HepG2 (cell line): ENCODE measurements at places on chromosomes 6 and 20.

DNA sequence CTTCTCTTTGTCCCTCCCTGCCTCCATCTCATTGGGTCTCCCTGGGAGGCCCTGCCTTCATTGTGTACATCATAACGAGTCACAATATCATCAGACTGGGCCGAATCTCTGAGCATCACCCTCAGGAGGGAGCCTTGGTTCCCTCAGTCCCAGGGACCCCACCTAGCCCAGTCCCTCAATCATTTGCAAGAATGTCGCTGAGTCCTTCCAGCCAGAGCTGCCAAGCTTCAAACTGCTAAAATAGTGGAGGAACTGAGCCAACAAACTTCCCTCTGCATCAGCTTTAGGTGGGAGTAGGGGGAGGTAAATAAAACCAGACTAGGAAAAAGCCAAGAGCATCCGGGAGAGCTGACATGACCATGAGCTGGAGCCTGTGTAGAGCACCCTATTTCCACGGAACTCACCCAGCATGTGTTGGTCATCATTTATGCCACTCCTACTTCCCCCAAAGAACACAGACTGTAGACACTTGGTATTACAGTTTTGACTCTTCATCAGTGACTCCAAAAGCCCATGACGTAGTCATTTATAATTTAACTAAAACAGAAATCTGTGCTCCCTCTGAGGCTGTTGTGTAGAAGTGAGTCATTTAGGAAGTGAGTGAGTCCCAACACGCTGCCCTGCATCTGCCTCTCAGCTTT lies 28.8 kb upstream of the IL17A start:
- no peak for DNase-seq

DNA sequence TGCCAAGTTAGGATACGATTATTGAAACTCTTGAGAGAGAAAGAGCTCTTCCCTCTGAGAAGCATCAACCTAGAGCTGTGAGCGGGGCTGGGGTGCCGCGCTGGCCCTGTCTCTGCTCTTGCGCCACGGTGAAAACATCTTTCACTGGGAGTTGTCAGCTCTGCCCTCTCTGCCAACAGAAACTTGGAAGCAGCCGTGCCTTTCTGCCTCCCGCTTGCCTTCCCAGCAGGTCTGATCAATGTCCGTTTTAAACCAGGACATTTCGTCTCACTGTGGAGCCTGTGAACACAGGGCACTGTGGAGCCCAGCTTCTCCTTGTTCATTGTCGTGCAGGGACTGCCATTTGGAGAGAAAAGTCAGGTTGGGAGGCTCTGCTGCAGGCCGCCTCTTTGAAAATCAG lies 249.2 kb upstream of the PMEPA1 start:
- no peak for DNase-seq

DNA sequence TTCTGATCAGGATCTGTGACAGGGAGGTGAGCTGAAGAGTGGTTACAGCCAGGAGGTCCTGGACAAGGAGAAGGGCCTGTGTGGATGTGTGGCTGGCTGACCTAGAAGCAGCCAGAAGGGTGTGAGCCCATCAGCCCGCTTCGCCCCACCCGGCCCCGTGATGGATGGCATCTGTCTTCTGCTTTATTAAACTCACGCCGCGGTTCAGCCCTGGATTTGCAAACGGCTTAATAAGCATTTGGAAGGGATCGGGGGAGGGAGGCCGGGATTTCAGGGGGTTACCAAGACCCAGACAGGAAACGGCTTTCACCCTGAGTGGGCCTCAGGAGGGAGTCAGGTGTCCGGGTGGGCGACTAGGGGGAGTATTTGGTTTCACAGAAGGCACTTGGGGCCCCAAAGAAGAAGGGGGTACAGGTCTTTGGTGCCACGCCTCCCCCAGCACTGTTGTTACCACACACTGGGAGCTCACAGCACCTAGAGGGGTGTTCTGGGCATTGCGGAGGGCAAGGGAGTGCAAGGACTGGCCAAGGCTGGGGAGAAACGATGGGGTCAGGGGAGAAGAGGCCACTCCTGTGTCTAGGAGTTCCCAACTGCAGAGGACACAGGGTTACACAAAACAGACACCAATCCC lies 53.8 kb upstream of the FOXP4 start:
- no peak for DNase-seq

DNA sequence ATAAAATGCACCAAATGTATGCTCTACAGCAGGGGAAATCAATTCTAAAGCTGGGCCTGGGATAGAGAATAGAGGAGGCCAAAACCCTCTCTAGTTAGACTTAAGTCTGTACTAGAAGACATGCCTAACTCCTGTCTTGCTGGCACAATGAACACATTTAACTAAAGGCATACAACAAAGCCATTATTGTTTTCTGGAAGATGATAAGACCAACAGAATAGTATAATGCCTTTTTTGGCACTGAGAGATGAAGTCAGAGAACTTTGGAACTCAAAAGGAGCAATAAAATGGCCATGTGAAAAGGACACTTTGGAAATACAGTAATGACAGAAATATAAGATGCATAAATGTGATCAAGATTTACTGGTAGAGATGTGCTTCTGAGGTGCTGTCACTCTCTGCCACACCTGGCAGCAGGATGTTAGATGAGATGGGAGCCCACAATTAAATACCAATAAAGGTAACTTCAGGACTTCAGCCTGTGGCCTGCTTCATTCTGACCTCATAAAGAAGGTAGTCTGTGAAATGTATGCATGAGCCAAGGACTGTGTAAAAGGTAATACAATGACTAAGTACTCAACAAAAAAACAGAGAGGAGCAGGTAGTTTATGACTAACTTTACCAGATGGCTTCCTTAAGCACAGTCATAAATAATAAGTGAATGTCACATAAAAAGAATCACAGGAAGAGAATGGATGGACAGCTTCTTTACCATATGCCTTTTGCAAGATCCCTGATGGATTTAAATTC lies 333.4 kb downstream of the BCKDHB start:
- no peak for DNase-seq

DNA sequence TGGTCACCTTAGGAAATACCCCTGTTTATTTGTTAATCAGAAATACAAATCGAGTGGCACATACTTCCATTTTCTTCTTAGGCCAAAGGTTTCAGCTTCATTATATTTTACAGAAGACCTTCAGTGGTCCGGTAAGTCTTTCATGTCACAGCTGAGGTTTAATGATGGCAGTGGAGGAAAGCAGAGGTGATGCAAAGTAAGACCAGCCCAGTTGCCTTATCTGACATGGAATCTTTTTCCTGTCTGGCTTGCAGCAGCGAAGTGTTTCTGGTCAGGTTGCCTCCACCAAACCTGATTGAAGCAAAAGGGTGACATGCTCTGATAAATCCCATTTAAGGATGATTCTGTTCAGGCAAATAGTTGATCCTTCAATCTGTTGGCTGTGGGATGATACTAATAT lies 100.0 kb downstream of the PRDM1 start:
- DNase-seq, result no peak

DNA sequence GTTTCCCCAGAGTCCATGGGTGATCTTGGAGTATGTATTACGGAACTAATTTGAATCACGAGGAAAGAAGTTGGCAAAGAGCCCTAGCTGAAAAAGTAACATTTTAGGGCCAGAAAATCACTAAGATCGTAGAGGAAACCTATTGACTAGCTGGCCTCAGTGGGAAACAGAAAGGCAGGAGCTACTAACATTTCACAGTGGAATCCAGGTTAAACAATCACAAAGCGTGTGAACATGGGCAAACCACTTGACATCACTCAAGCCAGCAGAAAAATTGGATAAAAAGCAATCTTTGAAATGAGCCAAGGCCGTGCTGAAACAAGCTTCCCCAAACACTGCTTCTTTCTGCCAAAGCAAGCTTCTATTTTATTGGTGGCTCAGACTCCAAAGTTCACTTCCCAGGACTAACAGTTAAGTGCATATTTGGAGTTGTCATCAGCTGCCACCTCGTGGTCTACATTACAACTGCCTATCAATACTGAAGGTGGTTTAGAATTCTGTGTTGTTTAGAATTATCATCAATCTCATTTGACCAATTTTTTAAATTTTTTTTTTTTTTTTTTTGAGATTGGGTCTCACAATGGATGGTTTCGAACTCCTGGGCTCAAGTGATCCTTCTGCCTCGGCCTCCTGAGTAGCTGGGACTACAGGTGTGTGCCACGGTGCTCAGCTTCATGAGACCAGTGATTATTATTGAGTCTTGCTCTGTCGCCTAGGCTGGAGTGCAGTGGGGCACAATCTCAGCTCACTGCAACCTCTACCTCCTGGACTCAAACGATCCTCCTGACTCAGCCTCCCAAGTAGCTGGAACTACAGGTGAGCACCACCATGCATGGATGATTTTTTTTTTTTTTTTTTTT lies 10.6 kb downstream of the RPS10 start:
- DNase-seq, result peak; percentile 99

GRCh38 chr20:48031122-48031521 lies 245.8 kb upstream of the SULF2 start:
- no peak for DNase-seq

DNA sequence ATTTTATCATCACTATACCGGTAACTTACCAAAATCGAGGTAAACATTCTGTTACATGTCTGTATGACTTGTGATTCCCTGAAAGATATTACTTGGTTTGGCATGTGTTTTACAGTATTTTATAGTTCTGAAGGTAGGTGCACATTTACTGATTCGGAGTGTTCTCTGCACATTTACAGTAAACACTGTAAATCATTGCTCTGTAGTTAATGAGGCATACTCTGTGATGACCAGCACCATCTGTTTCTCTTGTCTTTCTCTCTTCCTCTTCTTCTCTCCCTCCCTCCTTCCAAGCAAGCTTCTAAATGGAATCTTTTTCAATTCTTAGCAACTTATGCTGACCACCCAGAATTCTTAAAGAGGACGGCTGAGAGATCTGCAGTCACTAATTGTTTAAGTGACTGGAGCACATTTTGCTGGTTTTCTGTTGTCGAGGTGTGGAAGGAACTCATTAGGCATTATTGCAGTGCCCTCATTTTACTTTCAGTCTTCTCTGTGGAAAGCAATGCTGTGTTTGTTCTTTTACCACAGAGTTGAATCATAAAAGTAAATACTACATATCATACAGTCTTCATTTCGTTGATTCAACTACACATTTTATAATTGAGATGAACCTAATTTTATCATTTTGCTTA lies 126.5 kb downstream of the UTRN start:
- no peak for DNase-seq

DNA sequence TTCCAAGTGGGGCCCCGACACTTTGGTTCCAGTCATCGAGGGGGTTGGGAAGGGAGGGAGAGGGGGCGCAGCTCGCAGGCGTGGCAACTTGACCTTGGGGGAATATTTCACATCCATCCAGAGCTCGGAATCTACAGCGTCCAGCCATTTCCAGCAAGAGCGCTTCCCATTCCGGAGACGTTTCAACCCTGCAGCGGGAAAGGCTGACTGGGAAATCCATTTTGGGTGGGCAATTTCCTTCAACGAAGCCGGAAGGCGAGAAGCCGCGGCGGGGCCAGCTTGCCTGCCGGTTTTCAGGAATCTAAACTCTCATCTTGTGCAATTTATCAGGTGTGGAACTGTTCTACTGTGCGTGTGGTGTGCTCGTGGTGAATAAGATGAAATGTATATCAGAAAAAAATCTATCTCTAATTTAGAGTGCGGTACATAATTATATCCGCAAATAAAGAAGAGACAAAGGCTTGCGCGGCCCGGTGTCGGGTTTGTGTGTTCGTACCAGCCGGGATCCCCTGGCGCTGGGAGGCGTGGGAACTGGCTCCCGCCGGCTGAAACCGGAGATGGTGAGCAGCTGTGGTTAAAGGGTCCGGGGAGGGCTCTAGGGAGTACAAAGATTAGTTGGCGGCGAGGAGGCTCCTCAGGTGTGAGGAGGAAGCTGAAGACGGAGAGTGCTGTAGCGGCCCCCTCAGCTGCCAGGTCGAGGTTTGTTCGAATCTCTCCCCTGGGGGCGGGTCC lies 4.8 kb downstream of the SLC32A1 start:
- no peak for DNase-seq

- no peak for DNase-seq
Measured at GRCh38 chr20:474581-474980, 12.2 kb upstream of the TBC1D20 start.

DNA sequence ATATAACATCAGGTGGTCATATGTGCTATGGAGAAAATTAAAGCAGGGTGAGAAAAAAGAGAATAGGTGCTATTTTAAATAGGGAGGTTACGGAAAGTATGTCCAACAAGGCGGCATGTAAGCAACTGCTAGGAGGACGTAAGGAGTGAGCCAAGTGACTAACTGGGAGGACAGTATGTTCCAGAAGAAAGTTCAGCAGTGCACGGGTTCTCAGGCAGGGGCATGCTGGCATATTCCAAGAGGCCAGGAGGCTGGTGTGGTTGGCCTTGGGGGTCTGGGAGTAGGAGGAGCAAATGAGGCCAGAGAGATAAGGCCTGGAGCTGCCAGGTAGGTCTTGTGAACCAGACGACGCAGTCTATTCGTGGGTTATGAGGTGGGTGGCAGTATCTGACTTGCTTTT lies 112.4 kb downstream of the ARMC2 start:
- DNase-seq, result no peak

DNA sequence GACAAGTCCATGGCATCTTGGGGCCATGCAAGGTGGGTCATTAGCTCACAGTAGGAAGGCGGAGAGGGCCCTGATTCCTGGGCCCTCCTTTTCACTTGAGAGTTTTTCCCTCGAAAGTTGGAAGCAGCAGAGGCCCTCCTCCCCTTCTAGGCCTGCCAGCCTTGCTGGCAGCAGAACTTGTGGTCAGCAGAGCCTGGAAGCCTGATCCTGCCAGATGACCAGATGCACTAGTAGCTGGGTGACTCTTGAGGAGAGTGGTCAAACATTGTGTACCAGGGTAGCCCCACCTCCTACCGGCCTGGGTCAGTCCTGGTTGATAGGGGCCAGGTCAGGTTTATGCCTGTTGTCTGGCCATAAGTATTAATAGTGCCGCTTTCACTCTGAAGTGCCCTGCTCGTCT lies 3.8 kb upstream of the HMGA1 start:
- DNase-seq, result no peak

GRCh38 chr6:35296931-35297600 lies 552 bp upstream of the DEF6 start:
- DNase-seq, result no peak

DNA sequence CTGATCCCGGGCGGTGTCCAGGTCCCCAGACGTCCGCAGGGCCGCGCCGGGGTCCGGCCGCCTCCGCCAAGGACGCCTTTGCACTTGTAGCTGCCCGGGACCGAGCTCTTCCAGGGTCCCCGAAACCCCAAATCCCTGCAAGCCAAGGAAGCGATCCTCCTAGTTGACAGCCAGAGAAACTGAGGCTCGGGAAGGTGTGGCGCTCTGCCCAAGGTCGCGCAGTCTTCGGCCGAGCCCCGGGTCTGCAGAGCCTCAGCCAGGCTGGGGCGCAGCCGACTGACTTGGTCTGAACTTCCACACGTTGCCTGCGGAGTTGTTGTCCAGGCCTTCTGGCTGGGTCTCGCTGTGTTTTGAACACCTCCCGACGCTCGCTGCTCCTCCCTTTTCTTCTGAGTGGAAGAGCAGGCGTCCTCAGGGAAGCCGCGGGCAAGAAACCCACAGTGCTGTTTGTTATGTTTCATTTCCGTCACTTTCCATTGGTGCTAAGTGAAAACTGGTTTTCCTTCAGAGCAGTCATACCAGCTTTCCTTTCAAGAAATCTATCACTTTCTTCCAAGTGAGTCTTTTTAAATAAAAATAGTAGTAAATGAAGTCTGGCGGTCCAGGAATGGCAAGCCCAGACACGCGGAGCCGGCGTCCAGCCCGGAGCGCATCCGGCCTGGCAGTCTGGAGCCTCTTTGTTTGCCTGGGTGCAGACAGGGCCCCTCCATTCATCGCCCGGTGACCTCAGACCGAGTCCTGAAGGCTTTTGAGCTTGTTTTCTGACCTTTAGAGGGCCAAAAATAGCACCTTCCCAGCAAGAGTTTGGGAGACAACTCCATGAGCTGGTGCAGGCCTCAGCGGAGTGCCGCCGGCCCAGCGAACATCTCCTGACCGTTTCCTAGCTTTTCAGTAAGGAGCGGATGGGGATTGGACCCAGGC lies 698 bp downstream of the FAM210B start:
- peak; percentile 79 for DNase-seq

GRCh38 chr6:132425176-132425575 lies 23.9 kb upstream of the MOXD1 start:
- DNase-seq, result no peak
